Activated naive CD8-positive, alpha-beta T cell treated with anti-CD3 and anti-CD28 coated beads for 36 hours (primary cell): ENCODE measurements at places on chromosomes 7 and 10. TPM values are rescaled to one million over a fixed set of nuclear protein-coding genes. Genes with fewer than 3 reads are reported as not detected.

Gene RAPGEF5
- 0.82 TPM for total RNA-seq

Gene ZNF804B
- total RNA-seq, result not detected

Gene VSTM4
- not detected for total RNA-seq

Gene ANKRD22
- not detected for total RNA-seq

Gene RBAK
- 11.3 TPM for total RNA-seq

- H3K4me1 ChIP-seq, result peaks cover 96% of the 10 kb centered on the region
- peaks cover 85% of the 10 kb centered on the region for H3K36me3 ChIP-seq
- peak overlapping the region; percentile 64 for H3K4me3 ChIP-seq
- peak; percentile 88 for DNase-seq
- peak overlapping the region; percentile 98 for H3K27ac ChIP-seq
Observed at GRCh38 chr7:50349963-50350944, 45.7 kb downstream of the IKZF1 start.

DNA sequence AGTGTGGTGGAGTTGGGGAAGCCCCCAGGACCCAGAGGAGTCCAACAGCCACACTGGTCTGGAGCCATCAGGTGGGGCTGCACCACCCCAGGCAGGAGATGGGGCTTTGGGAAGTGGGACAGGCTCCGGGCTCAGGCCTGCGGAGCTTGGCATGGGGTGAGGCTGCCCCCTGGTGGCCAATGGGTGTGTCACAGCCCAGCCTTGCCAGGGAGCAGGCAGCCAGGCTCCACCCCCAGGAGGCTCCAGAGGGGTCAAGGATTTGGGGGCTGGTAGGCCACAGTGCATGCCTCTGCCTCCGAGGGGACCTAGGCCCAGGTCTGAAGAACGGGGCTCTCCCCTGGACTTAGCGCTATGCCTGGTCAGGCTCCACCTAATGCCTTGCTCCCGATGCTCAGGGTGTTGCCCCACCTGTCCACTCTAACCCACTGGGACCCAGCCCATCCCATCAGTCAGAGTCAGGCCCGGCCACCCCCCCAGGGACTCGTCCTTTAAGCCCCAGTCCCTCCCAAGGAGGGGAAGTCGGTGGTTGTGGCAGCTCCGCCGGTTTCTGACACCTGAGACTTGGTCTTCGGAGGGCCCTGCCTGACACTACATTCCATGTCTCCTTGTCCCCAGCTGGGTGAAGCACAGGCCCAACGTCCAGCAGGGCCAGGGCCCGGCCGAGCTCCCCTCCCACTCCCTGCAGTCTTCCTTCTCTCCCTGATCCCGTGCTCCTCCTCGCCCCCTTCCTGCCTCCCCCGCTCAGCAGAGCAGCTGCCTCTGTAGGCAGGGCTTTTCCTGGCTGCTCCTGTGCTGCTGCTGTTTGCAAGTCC, 11.3 kb upstream of the SAMD8 start:
- no peaks in the 10 kb centered on the region for H3K27me3 ChIP-seq
- H3K4me3 ChIP-seq, result no peak overlapping the region
- no peaks in the 10 kb centered on the region for H3K36me3 ChIP-seq
- H3K27ac ChIP-seq, result no peak overlapping the region
- H3K4me1 ChIP-seq, result no peaks in the 10 kb centered on the region

- H3K4me3 ChIP-seq, result no peak overlapping the region
- no peaks in the 10 kb centered on the region for H3K27me3 ChIP-seq
- DNase-seq, result no peak
Observed at GRCh38 chr10:101690461-101690860, 4.5 kb downstream of the FBXW4 start.

GRCh38 chr10:121926157-121926556, 1.7 kb downstream of the ATE1 start:
- peaks cover 18% of the 10 kb centered on the region for H3K4me1 ChIP-seq
- peak overlapping the region; percentile 4 for H3K4me3 ChIP-seq
- H3K36me3 ChIP-seq, result peaks cover 11% of the 10 kb centered on the region
- H3K27me3 ChIP-seq, result no peaks in the 10 kb centered on the region

- H3K36me3 ChIP-seq, result no peaks in the 10 kb centered on the region
- DNase-seq, result no peak
- H3K27me3 ChIP-seq, result no peaks in the 10 kb centered on the region
- H3K4me3 ChIP-seq, result no peak overlapping the region
- peaks cover 4% of the 10 kb centered on the region for H3K4me1 ChIP-seq
Observed at GRCh38 chr7:2612445-2613097, 19.2 kb upstream of the TTYH3 start.

DNA sequence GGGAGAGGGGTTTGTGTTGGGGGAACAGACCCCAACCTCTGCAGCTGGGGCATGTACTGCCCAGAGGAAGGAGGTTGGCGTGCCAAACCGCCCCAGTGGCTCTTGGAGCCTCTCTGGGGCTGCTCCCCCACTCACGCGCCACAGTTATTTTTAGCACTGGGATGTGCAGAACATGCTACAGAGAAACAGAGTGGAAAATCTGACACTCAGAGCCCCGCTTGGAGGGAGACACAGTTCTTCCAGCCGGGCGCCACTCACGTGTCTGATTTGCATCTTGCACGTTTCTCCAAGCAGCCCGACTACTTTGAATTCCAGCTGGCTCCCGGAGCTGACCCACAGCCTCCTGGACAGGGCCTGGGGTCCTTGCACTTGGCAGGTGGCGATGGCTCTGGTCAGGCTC, 182.0 kb downstream of the RPS24 start:
- peaks cover 23% of the 10 kb centered on the region for H3K27me3 ChIP-seq
- no peaks in the 10 kb centered on the region for H3K36me3 ChIP-seq
- DNase-seq, result peak; percentile 31
- no peak overlapping the region for H3K4me3 ChIP-seq
- no peak overlapping the region for H3K27ac ChIP-seq

- H3K27ac ChIP-seq, result no peak overlapping the region
- no peak for DNase-seq
- H3K27me3 ChIP-seq, result peaks cover 24% of the 10 kb centered on the region
- H3K4me1 ChIP-seq, result no peaks in the 10 kb centered on the region
- no peak overlapping the region for H3K4me3 ChIP-seq
Observed at GRCh38 chr7:5436003-5436678, 12.5 kb upstream of the TNRC18 start.
